ENCODE measurements at places on chromosomes 7 and 10. TPM values are rescaled to one million over a fixed set of nuclear protein-coding genes. Genes with fewer than 3 reads are reported as not detected.

The GDF10 gene
- 0.41 TPM for polyA plus RNA-seq

The ASB15 gene
- polyA plus RNA-seq = 7.3 TPM

The GRM8 gene
- polyA plus RNA-seq = 1.1 TPM

The CDC14C gene
- not detected for polyA plus RNA-seq

The SLK gene
- 26.2 TPM for polyA plus RNA-seq

The CAV2 gene
- 44.3 TPM for polyA plus RNA-seq
